CD4-positive, alpha-beta T cell treated with Interleukin-4 for 4 hours (primary cell): ENCODE measurements at places on chromosomes 12 and 14.

DNA sequence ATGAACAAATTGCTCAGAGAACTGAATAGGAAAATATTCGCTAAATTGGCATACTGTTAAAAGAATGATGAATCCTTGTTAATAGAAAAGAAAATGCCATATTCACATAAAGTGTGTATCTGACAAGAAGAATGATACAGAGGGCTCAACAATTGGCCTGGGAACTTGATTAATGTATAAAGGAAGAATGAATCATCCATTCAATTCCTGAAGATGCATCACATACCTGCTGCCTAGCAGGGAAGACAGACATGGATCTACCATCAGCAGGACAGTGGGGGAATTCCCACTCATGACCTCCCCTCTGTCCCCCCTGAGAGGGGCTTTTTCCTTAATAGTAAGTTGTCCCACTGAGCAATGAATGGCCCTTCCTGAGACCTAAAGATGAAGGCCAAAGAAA, 13.5 kb downstream of the PTPN21 start:
- DNase-seq: no peak

DNA sequence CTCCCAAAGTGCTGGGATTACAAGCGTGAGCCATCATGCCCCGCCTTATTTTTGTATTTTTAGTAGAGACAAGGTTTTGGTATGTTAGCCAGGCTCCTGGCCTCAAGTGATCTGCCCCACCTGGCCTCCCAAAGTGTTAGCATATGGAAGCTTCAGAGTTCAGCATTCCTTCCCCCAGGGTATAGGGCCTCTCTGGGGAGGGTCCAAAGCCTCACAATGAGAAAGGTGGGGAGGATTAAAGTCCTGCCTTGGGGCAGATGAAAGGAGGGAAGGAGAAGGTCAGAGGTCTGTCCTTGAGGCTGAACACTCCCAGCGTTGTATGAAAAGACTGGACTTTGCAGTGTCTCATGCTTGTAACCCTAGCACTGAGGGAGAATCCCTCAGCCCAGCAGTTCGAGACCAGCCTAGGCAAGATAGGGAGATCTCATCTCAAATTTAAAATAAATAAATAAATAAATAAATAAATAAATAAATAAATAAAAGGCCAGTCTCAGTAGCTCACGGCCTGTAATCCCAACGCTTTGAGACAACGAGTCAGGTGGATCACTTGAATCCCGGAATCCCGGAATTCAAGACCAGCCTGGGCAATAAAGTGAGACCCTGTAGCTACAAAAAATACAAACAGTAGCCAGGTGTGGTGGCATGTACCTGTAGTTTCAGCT, 22.0 kb upstream of the RCOR1 start:
- no peak for DNase-seq

DNA sequence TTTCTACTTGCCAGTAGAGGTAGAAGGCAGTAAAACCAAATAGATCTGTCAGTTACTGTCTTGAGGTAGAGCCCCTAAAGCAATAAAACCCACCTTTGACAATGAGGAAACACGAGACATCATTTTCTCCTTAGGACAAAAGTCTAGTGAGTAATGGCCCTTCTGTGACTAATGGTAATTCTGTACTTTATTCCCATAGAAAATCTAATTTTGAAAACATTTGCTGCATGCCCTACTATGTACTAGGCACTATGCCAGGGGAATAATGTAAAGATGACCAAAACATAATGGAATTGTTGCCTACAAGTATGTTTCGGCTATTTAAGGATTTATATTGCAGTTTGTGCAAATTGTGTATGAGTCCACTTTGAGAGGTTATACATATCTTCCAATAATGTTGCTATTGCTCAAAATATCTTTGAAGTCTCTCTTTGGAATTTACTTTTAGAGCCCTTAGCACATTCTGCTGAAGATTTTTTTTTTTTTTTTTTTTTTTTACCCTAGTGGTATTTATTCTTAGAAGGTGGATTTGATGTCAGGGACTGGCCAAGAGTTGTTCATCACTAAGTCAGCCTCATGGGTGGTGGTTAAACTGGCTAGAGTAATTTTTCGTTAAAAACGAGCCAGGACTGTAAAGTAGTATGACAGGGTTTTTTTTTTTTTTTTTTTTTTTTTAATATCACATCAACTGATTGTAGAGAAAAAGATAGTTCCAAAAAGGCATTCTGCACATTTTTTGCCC, 109.7 kb downstream of the CRADD start:
- no peak for DNase-seq

- DNase-seq: no peak
Measured at GRCh38 chr14:65320661-65321308, 91.7 kb upstream of the FUT8 start.

- no peak for DNase-seq
Measured at GRCh38 chr12:32906399-32907165, 10.0 kb upstream of the PKP2 start.

DNA sequence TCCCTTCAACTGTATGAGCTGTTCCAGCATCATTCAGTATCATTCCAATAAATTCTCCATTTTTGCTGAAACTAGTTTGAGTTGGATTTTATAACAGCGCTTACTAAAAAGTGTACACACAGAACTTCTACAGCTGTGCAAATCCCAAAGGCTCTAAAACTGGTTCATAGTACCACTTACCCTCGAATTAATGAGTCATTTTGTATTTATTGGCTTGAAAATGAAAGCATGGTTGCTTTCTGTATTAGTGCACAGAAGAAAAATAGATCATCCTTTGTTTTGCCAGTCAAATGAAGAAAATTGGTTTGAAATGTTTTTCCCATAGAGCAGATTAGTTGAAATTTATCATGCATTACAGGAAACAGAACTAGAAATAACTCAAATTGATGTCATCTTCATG, 268.3 kb upstream of the CPNE8 start:
- DNase-seq: no peak

DNA sequence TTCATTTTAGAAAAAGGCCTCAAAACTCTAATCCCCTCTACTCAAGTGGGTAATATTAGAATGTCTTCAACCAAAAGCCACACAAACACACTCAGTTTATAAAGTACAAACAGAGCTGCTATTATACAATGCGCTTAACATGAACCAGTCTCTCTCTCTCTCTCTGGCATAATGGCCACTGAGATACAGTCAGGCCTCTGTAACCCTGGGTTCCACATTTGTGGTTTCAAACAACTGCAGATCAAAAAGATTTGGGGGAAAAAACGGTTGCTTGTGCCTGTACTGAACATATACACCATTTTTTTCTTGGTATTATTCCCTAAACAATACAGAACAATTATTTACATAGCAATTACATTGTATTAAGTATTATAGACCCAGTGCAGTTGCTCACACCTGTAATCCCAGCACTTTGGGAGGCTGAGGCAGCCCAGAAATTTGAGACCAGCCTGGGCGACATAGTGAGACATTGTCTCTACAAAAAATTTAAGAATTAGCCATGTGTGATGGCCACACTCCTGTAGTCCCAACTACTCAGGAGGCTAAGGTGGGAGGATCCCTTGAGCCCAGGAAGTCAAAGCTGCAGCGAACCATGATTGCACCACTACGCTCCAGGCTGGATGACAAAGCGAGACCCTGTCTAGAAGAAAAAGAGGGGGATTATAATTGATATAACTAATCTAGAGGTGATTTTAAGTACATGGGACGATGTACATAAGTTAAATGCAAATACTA, 5.6 kb downstream of the SLC11A2 start:
- no peak for DNase-seq

DNA sequence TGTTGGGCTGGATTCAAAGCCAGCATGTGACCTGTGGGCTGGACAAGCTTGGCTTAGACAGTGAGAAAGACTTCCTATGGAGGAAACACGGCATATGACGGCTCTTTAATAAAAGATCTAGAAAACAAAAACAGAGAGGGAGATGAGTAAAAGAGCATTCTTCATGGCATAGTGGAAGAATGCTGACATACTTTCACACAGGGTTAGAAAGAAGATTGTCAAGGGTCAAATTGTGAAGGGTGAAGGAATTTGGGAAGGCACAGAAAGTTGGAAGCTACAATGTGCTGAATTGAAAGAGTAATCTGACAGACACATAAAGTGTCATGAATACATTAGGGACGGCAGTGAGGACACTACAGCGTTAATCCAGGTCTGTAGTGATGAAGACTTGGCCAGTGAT, 63.4 kb downstream of the GALNT4 start:
- no peak for DNase-seq
